LHCN-M2 (cell line): ENCODE measurements at places on chromosomes 16 and 17.

DNA sequence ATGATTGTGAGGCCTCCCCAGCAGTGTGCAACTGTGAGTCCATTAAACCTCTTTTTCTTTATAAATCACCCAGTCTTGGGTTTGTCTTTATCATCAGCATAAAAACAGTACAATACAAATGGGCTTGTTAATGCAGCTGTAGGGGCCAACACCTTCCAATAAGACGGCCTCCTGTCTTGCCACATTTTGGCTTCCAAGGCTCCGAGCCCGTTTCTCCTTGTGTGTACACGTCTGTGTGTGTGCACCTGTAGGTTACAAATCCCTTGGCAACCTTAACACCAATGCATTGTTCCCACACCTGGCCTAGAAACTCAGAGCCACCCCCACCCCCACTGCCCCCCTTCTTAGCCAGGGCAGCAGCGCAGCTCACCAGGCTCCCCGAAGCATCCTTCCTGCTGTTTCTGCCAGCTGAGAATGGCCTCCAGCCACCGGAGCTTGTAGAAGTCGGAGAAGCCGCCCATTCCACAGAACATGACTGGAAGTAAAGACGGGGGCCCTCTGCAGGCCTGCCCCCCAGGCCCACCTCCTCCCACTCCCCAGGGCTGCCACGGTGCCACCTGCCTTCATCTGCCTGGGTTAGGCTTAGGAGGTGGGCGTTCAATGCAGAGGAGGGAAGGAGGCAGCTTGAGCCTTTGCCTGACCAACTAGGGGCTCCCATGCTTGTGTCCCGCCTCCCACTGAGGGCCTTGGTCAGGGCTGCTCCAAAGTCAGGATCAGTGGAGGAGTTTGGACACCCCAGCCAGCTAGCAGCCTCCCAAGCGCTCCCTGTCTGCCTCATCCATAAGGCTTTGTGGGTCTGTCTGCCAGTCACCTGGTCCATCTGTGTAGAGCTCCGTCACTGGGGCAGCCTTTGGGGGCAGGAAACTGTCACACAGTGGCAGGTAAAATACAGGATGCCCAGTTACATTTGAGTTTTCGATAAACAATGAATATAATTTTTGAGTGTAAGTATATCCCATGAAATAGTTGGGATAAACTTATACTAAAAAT is 10.6 kb downstream of the C16orf89 start:
- DNase-seq, result no peak

DNA sequence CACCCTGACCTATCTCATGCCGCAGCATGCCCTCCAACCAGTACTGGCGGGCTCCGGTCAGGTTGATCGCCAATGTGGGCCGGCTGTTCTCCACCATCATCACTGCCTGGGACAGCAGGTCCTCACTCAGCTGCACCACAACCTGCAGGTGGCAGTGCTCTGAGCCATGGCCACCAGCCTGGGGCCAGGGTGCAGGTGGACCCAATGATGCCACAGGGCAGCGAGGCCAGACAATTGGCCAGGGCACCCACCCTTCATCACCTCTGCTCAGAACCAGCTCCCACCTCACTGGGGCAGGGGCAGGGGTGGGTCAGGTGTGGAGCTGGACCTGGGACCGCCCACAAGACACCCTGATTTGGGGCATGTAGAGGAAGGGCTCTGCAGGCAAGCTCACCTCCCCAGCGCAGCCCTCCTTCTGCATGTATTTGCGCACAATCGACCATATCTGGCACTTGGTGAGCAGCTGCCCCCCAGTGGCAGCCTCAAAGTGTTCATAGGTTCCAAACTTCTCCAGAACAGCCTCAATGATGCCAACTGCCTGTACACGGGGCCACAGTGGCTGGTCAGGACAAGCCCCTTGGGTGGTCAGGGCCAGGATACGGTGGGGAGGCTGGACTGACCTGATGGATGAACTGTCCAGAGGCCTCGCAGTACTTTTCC is 4.2 kb downstream of the MATCAP1 start:
- DNase-seq, result no peak

- no peak for DNase-seq
Observed at GRCh38 chr16:89024546-89025060, 47.6 kb upstream of the CBFA2T3 start.

DNA sequence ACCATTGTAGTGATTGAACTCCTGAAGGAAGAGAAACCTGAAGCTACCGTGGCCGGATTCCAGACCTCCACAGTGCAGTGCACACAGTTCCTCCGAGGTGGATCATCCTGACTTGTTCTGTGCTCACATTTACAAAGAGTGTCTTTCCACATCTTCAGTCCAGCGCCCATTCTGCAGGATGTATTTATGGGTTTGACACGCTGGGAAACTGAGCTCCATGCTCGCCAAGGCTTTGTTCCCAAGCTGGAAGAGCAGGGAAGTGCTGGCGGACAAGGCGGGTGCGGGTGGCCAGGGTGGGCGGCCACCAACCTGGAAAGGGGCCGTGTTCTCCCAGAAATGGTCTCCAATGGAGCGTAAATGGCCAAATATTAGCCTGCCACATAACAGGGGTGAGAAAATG is 227.9 kb downstream of the IRF8 start:
- no peak for DNase-seq

GRCh38 chr17:67602974-67603373 is 114.8 kb upstream of the NOL11 start:
- peak; percentile 35 for DNase-seq

DNA sequence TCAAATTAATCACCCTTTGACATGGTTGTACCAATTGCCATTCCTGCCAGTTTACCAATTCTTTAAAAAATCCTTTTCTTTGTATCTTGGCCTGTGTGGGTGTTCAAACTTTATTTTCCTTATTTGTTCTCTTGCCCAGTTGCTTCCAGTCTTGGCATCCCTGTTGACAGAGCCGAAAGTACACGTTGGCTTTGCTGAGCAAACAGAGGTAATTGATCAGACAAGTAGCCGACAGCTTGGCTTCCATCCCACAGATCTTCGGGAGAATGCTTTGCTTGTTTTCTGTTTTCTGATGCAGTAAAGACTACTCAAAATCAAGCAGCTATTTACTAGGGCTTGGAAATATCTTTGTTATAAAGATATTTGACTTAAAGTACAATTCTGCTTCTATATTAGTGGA is 506.8 kb upstream of the SALL1 start:
- no peak for DNase-seq

DNA sequence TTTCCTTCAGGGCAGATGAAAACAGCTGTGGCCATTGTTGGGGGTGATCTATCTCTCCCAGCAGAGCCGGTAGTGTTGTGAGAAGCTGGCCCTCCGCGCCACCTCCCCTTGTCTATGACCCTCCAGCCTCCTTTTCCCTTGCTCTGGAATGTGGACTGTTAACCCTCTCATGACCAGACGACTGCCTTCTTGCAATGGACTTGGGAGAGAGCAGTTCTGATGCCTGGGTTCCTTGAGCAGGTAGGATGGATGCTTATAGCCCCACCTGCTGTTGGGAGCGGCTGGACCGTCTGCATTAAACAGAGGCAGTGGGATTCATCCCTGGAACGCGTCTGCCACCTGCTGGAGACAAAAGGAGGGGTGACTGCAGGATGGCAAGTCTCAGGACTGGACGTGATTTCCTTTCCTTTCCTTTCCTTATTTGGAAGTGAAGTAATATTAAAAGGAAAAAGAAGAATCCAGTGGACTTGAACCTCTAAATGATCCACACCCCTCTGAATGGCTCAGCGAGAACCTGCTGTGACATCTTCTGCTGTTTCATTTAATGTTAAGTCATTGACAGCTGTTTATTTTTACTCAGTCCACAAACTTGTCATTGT is 1.8 kb upstream of the SOST start:
- DNase-seq, result peak; percentile 87

DNA sequence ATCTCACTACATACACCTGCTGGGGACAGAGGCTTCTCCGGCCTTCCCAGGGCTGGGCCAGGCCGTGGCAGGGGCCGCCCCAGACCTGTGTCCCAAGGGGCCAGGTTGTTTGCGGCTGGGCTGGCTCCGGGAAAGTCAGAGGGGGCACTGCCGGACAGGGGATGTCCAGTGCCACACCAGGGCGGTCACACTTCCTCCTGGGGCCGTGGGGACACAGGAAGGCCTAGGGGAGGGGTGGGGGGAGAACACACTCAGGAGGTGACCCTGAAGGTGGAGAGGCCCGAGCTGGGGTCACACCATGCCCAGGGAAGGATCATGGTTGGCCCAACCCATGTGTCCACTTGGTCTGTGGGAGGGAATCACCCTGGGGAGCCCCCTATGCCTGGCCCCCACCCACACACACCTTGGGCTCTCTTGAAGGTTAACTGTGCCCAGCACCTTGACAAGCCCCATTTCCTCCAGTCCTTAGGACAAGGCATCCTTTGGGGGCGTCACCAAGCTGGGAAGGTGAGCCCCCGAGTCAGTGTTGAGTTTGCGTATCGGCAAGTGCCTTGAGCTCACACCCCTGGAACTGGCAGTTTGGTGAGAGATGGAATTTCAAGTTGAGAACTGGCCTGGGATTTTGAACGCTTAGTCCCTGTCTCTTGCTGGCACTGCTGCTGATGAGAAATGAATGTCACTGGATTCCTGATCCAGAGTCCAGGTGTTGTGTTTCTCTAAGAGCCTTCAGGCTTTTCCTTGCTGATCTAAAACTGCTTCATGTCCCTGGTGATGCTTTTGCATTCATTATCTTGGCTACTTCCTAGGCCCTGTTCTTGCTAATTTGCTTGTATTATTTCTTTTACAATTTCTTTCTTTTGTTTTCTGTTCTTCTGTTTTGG is 7.7 kb upstream of the ACTG1 start:
- no peak for DNase-seq

DNA sequence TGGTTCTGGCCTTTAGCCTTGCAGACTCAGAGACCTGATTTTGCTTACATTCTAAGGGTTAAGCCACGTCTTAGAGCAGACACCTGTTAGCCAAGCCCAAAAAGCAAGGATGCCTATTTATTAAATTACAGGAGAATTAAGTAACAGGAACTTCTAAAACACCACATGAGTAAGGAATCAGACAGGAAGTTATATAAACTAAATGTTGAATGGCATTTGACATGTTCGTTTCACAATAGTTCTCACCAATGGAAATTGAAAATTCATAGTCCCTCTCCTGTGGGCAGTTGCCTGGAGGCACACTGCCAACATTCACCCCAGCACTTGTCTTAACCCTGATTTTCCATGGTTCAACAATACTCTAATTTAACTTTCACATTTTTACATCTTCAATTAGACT is 9.0 kb downstream of the KRTAP9-7 start:
- DNase-seq, result no peak

GRCh38 chr17:67265436-67266019 is 20.5 kb upstream of the HELZ start:
- DNase-seq, result no peak

- DNase-seq, result peak; percentile 82
Observed at GRCh38 chr16:70476272-70477020, 22.1 kb downstream of the FCSK start.

- DNase-seq, result no peak
Observed at GRCh38 chr17:1727876-1728630, 3.5 kb downstream of the WDR81 start.
